ENCODE measurements at places on chromosomes 16 and 17.

DNA sequence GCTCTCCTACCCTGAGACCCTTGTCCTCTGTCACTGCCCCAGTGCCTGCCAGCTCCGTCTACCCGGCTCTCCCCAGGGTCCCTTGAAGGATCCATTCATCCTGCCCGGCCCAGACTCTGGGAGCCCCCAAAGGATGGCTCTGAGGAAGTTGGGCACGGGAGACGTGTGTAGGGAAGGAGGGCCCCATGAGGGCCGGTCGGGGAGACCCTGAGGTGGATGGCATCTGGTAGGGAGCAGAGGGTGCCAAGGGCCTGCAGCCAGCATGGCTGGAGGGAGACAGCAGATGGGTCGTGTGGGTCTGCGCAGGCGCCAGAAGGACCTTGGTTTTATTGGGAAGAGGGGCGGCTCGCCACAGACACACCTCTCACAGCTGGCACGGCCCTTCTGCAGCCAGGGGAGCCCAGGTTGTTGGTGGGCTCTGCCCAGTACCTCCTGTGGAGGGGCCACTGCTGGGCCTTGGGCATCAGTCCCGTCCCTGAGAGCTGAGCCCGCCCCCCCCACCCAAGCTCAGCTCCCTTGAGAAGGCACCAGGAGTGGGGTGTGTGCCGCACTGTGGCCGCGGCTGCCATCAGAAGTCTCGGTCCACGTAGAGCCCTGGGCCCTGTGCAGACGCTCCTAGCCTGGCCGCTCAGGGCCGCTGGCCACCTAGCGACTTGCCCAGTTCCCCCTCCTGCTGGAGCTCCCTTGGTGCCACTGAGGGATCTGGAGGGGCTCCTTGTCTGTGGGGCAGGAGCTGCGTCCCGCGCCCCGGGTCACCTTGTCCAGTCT, 16.0 kb downstream of the KCTD5 start:
- DNase-seq = no peak

- DNase-seq = no peak
Measured at GRCh38 chr17:77248216-77249114, 107.7 kb downstream of the SEC14L1 start.

- DNase-seq = no peak
Measured at GRCh38 chr17:80264205-80265075, 3.8 kb downstream of the RNF213 start.

GRCh38 chr16:88842806-88843205, 13.9 kb downstream of the GALNS start:
- DNase-seq = no peak

DNA sequence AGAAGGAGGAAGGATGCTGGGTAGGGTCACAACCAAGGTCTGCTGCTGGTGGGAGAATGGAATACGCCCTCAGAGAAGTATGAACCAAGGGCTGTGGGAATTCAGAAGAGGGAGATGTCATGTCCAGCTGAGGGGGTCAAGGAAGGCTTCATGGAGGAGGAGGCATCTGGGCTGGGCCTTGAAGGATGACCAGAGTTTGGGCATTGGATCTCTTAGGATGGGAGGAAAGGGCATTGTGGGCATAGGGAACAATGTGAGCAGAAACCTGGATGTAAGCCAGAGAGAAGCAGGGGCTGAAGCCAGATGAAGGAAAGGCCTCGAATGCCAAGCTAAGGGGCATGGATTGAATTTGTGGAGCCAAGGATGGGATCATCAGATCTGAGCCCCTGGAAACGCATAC, 49.2 kb upstream of the MAP3K14 start:
- no peak for DNase-seq

DNA sequence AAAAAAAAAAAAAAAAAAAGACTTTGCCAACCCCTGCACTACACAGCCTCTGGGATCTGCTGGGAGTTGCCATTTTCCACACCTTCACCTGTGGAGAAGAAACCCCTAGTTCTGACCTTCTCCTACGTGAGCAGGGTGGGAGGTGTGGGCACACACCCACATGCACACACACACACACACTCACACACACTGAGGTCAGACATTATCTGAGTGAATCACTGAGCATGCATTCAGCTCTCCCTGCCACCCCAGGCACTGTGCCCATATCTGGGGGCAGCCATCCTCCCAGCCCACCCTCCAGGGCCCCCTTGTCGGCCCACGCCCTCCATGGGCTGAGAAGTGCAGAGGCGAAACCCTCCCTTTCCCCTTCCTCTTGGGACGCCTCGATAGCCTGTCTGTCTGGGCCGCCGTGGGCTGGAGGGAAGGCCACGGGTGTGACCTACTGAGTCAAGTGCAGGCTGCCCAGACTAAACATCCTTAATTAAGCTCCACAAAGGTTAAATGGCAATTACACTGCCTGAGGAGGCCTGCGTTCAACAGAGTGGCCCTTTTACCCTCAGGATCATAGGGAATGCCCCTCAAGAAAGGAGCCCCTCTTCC, 143.8 kb downstream of the C16orf95 start:
- no peak for DNase-seq

GRCh38 chr17:75093548-75094158, 5.9 kb downstream of the SLC16A5 start:
- no peak for DNase-seq

DNA sequence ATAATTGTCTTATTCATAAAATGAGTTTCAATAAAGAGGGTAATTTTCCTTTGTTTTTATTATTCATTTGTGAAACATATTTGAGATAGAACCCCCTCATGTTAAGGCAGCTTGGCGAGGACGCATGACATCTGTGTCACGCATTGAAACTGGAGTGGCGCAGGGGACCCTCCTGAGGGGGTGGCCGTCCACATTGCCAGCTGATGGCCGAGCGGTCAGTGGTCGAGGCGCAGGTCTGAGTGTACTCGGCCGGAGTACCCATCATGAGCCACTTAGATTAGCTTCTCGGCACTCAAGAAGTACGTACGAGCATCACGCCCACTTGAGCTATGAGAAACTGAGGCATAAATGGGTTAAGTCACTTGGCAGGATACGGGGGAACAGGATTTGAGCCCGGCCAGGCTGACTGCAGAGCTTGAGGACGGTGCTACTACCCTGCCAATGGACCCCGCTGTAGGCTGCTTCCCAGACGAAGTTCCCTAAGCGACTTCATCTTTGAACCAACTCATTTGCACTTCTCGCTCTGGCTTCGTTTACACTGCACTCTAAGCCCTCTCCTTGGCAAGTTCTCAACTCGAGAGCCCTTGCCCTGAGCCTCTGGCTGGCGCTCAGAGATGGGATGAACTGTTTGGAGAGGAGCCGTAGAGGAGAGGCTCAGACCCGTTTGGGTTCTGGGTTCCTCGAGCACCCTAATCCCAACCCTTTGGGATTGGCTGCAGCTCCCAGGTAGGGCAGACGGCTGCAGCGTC, 91.8 kb downstream of the SDK2 start:
- DNase-seq = no peak
